ENCODE measurements at places on chromosomes 3 and 15.

DNA sequence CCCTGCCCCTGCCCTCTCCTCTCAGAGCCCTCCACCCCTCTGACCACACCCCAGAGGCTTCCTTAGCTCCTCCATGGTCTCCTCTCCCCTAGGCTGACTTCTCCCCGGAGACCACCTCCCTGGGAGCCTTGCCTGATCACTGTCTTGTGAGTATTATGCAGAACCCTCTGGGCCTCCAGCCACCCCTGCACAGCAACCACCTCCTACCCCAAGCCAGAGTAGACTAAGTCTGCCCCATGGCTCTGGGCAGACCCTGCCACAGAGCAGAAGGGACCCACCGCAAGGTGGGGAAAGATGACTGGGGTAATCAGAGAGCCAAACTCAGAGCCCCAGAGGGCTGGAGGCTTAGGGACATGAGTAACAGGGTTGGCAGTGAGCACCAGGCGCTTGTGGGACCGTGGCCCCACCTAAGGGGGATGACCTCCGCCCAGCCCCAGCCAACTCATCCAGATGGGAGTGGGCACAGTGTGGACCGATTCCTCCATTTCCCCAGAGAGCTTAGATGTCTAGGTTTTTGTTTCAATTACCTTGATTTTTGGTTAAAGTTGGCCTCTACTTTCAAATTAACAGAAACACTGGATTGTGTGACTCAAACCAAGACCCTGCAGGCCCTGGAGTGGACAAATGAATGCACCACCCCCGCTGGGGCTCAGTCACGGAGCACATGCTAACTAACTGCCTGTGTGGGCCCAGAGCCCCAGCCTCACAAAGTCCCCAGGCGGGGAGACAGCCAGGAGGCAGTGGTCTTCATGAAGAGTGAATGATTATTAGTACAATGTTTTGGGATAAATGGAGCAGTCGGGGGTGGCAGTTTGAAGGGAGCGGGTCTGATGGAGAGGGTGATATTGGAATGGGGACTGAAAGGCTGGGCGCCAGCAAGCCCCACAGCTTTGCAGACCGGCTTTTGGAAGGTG, 119.4 kb upstream of the PRR20G start:
- DNase-seq: no peak

- DNase-seq: peak; percentile 29
Observed at GRCh38 chr3:45464336-45465170, 76.2 kb downstream of the LARS2 start.

- peak; percentile 8 for DNase-seq
Observed at GRCh38 chr15:52557274-52557641, 11.6 kb downstream of the ARPP19 start.

GRCh38 chr3:186193534-186194450, 84.9 kb upstream of the ETV5 start:
- no peak for DNase-seq

- no peak for DNase-seq
Observed at GRCh38 chr3:76859596-76859995, 180.3 kb upstream of the ROBO2 start.

DNA sequence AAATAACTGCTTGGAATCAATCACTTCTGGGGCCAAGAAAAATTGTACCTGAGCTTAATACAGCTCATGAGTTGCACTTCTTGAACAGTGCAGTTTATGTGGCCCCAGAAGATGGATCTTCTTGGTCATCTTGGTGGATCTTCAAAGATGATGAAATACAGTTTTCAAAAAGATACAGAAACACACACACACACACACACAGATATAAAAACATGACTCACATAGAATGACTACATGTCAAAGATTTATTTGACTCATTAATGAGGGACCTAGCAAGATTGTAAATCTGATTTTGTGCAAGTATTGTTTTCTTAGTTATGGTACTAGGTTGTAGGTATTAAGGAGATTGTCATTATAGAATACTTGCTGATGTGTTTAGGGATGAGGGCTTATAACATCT, 32.6 kb downstream of the PDCD6IP start:
- no peak for DNase-seq

DNA sequence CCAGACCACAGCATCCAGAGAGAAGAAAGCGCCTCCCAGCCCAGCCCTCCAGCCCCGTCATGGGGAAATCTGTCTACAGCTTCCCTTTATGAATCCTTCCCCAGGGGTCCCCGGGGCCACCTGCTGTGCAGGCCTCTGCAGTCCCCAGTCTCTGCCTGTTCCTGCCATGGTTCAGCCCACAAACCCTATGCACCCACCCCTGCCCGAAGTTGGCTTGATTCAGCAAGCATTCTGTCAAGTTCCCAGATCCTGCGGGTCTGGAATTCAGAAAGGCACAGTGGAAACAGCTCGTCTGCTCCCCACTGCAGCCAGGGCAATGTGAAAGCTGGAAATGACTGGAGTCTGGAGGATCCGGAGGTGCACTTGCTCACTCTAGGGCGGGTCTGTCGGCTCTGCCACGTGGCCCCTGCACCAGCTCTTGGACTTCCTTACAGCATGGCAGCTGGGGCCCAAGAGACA, 2.9 kb upstream of the OCA2 start:
- DNase-seq: no peak

- DNase-seq: no peak
Observed at GRCh38 chr3:53274938-53275605, 19.2 kb upstream of the TKT start.
